ENCODE measurements at places on chromosomes 5 and 9.

- no peak for DNase-seq
These were observed 38.3 kb downstream of the SLC6A3 start for GRCh38 chr5:1406681-1407640.

DNA sequence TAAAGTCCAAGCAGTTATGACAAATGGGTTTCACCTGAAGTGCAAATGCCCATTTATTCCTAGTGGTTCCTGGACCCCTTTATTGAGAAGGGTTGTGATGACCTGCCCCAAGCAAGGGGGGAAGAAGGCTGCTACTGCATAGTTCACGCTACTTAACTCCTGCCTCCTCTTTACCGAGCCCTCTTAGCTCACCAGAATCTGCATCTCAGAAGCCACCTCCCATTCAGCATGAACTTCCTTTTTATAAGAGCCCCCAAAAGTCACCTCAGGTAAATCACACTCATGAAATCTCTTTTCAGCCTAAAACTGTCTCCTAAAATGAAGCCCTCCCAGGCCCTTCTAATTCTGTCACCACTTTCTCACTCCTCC is 26.6 kb upstream of the C9orf72 start:
- DNase-seq: no peak

DNA sequence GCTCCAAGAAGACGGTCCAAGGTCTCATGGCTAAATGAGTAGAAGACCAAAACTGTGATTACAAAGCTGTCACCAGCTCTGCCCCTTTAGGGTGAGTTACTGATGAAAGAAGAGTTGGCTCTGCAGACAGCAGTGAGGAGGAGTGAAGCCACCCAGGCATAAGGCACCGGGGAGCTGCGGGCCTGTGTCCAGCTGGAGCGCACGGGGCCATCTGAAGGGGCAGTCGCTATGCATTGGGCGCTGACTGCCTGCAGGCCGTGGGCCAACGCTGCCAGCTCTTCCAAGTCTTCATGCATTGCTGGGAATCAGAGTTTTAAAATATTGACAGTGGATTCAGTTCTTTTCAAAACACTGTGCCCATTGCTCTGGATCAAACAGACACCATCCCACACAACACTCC is 70.3 kb downstream of the DAPK1 start:
- DNase-seq: no peak

DNA sequence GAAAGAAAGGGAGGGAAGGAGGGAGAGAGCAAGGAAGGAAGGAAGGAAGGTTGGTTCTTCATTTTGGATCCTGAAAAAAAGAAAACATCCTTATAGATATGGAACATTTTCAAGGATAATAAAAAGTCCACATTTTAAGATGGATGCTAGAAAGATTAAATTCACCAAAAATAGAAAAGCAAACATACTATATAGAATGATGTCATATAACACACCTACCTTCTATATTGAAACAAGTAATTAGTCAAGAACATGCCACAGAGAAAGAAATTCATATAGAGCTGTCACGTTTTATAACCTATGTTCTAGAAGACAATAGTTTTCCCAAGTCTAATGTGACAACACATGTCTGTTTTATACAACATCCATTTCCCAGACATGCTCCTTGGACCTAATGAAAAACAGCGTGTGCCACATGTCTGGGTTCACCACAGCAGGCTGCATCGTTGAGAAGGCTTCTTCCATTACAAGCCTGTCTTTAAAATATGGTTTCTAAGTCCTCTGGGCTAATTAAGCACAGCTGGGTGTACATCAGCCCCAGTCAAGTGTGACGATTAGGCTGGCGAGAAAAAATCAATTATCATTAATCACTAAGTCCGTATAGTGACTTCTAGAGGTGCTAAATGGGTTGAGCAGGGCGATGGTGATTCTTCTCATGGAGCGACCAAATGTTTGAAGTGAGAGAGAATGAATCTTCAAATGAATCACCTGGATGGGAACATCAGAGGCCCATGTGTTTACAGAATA is 301.8 kb downstream of the TLE1 start:
- no peak for DNase-seq

DNA sequence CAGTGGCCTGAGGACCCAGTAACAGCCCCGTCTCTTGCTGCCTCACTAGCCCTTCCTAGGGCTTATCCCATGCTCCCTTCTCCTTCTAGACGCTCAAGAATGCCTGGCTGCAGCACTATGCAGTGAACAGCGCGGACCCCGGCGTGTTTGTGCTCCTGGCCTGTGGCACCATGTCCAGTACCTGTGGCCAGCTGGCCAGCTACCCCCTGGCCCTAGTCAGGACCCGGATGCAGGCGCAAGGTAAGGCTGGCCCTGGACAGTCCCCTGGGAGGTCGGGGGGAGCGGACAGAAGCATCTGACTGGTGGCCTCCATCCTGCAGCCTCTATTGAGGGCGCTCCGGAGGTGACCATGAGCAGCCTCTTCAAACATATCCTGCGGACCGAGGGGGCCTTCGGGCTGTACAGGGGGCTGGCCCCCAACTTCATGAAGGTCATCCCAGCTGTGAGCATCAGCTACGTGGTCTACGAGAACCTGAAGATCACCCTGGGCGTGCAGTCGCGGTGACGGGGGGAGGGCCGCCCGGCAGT is 20.5 kb downstream of the PTGES2 start:
- no peak for DNase-seq

DNA sequence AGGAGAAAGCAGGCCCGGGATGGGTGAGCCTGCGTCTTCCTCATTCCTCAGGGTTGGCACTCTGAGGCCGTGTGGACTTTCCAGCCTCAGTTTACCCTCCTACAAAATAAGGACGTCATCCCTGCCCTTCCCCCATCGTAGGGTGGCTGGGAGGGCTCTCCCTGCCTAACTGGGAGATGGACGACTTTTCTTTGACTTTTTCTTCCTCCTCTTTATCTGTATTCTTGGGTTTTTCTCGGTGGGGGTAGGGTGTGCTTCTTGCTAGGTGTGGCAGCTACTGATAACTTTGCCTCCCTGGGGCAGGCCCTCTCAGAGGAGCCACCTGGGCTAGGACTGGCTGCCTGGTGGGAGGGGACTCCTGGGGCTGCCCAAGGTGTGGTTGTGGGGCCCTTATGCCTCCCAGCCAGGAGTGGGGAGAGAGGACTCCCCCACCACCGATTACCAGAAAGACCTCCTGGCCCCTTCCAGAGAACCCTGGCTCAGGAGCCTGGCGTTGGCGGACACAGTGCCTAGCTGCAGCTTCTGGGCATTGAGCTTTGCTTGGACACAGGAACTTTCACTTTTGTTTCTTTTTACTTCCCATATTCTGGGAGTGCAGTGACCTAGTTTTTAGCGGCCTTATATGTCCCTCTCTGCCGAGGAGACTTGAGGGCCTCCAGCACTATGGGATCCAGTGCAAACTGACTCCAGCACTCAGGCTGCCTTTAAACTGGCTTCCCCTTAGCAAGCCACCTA is 6.1 kb downstream of the GLIPR2 start:
- no peak for DNase-seq

DNA sequence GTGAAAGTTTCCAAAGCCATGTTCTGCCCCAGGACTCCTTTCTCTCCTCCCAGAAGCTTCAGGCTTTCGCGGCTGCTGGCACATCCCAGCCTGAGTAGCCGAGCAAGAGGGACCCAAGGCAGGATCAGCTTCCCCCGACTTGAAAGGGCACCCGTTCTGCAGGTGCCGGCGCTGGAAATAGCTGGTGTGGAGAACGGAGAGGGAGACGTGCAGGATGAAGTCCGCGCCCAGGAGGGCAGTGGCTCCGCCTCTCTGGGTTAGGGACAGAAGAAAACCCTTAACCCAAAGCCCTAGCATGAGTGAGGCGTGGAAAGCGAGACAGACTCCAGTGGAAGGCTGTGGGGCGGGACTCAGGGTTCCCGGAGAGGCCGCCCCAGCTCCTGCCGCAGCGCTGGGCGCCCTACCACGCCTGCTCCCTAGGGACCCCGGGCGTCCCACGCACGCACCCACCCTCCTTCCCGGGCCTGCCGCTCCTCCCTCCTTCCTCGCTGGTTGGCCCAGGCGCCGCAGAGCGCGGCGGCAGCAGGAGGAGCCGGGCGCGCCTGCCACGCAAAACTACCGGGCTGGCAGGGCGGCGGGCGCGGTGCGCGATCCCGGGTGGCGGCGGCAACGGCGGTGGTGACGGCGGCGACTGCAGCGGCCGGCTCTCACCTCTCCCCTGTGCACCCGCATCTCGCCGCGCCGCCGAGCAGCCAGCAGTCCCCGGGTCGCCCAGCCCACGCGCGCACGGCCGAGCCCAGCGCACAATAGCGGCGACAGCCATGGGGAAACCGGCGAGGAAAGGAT is at the start of gene SLC1A1:
Gene SLC1A1 (plus strand): TSS at position 550 of the 786 bp plus-strand sequence. CDS start 212 bp downstream, at position 762.
- DNase-seq: peak; percentile 72

DNA sequence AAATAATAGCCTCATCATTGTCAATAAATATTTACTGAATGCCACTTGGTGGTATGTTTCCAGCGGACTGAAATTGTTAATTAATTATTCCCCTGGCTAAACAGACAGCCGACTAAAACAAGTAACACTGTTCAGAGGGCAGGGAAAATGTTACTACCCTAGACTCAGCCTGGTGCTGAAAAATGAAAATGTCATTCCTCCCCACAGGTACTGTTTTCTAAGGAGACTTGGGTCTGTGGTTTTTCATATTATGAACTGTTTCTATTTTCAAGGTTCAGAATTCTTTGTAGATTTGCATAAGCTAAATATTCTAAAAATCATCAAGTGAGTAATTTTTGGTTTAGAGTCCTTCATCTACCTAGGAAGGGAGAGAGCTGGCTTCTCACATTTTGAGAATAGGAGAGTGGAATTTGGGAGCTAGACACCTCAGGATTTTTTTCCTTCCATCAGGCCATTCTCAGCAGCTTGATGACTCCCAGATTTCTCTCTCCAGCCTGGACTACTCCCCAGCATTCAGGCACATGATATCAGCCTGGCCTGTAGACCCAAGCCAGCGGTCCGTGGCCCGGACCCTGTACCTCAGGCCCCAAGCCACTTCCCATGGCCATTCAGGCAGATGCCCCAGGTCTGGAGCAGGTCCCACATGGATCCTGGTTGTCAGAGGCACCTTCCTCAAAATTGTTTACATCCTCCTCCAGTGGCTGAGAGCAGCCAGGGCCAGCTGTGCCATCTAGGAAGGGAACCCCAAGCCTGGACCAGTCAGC is 24.4 kb downstream of the BHMT start:
- no peak for DNase-seq

GRCh38 chr9:561427-561826 is 280.1 kb upstream of the DMRT1 start:
- peak; percentile 35 for DNase-seq

DNA sequence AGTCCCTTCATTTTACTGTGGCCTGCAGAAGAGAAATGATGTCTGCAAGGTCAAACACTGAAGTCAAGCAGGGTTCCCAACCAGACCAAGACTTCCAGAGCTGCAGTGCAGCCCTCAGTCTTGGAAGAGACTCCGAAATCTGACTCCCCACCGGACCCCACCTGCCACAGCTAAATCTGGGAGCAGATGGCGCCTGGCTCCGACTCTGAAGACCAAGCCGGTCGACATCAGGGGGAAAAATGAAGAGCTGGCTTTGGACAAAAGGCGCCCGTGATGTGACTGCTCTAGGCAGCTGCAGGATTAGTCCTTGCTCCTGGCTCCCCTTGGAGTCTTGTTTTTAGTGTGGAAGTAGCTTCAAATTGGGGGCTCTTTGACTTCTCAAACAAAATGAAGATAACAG is 72.4 kb upstream of the ZNF622 start:
- DNase-seq: no peak

DNA sequence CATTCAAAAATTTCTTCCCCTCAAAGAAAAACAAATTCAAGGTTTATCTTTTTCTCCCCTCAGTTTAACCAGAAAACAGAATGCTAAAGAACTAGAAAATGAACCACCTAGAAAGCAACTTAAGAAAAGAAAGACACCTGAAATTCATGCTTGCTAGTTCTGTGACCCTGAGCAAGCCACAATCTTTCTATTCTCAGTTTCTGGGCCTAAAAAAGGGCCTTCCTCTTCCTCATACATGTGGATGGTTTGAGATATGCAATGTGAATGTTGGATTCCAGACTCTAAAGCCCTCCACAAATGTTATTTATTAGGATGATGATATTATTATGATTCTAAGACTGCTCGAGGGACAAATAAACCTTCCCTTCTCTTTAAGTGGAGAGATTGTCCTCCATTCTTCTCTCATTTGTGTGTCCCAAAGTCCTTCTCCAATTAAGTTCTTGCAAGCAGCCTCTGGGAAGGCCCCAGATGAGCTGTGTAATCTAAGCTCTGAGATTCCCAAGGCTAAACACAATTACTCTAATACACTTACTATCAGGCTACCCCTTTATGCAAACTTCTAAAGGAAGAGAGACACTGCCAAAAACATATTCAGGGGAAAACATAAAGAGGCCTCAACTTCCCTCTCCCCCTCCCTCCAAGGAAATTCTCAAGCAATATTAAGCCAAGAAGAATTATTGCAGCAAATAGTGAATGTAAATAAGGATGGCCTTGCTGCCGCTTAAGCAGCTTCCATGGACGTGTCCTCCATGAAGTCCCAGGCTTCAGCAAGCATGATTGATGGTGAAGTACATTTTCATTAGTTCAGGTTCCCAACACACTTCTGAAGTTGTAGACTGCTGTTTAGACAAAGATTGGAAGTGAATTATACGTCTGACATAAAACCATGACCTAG is 80.2 kb downstream of the PRKACG start:
- DNase-seq: no peak

DNA sequence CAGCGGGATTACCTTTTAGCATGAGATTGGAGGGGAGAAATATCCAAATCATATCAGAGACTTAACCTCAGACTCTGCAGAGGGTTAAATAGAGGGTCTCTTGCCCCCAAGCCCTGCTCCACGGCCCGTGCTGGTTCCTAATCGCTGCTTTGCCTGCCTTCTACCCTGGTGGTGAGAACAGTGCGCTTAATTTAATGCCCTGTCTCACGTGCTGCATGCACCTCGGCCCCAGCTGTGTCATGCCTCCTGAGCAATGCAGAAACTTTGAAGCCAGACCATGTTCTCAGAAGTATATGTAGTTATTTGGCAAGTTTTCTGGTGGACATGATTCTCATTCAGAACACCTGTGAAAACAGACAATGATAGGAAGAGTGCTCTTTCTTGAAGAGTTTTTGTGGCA is 1.4 kb downstream of the OTULIN start:
- peak; percentile 35 for DNase-seq

DNA sequence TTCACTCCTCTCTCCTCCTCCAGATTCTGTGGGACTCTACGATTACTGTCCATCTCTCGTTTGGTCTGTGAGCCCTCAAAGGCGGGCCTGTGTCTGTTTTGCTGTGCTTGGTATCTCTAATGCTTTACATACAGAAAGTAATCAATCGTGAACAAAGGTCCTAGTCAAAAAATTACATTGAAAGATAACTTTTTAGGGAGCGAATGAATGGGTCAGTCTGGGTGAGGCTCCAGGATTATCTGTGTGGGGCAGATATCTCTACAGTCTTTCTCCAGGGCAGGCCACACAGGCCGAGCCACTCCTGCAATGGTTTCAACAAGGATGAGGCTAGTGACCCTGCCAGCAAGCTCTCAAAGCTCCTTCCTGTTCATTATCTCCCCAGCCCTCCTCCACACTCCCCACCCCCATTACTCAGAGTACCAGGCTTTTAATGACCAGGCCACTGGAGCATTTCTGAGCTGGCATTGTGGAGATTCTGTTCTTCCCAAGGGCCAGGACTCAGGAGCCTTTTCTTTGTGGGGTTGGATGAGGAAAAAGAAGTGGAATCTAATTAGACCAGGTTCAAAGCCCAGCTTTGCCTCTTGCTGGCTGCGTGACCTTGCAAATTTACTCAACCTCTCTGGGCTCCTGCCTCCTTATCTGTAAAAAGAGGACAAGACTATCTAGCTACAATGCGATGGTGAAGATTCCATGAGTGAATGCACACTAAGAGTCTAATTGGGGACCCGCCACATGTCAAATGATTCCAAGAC is 10.2 kb downstream of the CORO2A start:
- DNase-seq: no peak

All from astrocyte of the hippocampus (primary cell).